ENCODE measurements at places on chromosomes 13 and 19.

DNA sequence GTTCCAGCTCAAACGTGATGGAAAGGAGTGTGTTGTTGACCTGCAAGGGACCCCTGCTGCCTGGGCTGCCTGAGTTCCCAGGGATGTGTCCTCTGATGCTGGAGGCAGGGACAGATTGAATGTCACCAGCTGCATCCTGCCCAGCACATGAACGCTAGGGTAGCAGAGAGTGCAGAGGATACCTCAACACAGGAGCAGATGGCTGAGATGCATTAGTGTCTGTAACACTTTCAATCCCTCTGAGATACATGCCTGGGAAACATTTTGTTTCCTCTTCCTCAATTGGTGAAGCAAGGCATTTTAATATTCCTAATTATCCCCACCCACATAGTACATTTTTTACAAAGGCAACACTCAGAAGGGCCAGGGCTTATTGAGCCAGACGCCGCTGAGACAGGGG lies 106.4 kb upstream of the UBL3 start:
- peak; percentile 71 for DNase-seq

GRCh38 chr13:110431425-110432294 lies 124.6 kb downstream of the COL4A2 start:
- DNase-seq: no peak

DNA sequence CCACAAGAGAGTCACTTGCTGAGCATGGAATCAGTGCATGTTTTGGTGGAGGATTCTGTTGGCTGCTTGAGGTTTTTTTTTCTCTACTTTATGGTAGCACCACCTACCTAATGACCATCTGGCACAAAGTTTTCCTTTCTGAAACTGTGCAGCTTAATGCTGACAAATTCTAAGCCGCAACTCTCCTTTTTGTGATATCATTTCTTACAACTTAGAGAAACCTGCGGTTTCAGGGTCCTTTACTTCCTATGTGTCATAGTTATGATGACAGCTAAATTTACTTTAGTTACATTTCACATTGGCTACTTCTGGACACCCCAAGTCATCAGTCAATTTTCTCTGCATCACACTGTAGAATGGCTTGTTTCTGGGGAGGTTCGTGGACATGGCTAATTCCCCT lies 115.4 kb upstream of the TMTC4 start:
- no peak for DNase-seq

DNA sequence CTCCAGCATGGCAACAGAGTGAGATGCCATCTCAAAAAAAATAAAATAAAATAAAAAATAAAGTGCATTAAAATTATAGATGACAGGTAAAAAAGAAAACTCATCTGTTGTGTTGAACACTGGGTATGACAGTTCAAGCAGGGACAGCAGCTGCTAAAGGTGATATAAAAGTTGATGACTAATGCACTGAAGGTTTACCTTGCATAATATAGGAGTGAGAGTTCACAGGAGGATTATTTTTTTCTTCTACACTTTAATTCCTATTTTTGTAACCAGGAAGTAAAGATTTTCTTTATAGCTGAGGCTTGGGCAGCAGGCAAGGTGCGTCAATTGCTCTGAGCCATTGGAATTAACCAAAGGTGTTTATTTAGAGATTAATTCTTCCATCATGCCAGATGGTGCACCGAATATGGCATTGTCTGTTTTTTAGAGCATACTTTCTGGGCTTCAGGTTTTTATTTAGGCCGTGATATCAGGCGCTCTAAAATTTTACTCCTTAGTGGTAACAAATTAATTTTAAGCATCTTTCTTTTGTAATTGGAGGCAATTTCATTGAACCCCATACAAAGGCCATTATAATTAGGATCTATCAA lies 337.0 kb upstream of the SLC10A2 start:
- DNase-seq: no peak

DNA sequence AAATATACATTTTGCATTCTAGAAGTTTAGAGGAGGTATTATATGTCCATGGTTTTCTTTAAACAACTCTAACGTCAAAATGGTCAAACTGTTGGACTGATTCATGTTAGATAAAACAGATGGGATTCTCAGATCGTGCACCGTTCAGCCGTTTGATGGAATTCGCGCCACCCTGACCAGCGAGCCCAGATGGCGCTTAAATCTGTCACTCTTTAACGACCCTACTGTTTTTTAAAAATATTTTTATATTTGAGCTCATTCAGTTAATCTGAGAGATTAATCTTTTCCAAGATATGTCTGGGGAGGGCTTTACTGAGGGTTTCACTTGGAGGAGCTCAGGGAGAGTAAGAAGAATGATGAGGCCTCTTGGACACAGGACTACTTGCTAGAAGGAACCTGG lies 164.4 kb downstream of the TM9SF2 start:
- DNase-seq: no peak

DNA sequence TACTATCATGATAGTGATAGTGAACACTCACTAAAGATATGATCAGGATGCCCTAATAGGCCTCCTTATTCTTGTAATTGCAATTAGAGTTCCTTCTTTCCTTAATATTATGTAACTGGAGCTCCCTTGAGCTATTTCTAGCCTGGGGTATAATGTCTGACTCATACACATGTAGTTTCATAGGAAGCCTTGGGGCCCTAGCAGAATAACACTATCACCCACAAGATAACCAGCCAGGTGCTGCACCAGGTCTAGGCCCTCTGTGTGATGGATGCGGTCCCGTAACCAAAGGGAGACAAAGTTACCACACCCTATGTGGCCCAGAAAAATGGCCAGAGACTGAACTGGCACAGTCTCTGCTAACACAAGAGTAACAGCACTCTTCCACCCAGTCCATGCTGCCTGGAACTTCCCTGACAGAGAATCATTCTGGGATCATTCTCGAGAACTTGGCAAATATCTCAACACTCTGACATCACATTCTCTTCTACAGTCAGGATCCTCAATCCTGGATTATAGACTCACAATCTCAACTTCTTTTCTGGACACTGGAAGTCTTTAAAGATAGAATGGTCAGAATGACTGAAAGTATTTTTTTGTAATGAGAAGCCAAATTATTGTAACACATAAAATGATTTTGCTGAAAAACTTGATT lies 32.6 kb upstream of the IGFL4 start:
- no peak for DNase-seq

- no peak for DNase-seq
These were observed 999 bp upstream of the TNFAIP8L1 start for GRCh38 chr19:4638317-4638716.

DNA sequence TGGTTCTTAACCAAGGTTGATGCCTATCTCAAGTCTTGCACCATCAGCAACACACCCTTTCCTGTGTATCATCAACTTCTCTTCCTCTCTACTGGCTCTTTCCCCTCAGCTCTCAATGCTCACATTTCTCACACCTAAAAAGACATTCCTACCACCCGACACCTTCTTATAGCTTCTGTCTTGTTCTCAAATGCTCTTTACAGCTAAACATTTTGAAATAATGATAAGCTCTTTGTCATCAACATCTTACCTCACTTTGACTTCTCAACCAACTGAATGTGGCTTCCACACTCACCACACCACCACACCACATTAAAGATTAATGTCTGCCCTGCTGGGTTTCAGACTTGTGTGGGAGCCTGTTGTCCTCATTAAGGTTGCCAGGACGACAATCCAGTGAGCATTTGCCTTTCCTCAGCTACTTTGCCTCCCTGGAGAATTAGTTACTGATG lies 67.8 kb downstream of the RXFP2 start:
- DNase-seq: peak; percentile 23

GRCh38 chr13:74732736-74733385 lies 598.7 kb upstream of the KLF12 start:
- no peak for DNase-seq

GRCh38 chr19:3003046-3003445 lies 25.7 kb downstream of the TLE6 start:
- DNase-seq: peak; percentile 46

- DNase-seq: no peak
These were observed 2.7 kb upstream of the TEX29 start for GRCh38 chr13:111317571-111318345.

GRCh38 chr13:114128624-114129522 lies 3.5 kb downstream of the RASA3 start:
- DNase-seq: no peak

DNA sequence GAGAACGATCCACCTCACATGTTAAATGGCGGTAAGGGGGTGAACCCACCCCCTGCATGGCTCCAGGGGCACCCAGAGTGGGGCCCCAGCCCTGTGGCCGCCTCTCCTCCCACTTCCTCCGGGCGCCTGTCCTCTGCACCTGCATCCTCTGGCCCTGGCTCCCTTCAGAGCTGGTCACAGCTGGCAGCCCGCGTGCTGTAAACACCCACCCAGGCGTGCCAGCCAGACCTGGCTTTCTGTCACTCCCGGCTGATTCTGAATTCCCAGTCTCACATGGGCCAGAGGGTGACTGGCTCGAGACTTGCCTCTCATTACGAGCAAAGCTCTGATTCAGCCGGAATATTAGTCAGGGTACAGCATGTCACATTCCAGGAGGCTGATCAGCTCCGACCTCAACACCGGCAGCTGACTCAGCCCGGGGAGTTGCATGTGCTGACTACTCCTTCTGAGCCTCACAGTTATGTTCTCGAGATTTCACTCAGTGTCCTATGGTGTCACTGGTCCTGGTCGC lies 75.1 kb downstream of the GNG7 start:
- DNase-seq: no peak

GRCh38 chr19:19911150-19911549 lies 10.4 kb downstream of the ZNF93 start:
- DNase-seq: no peak

- no peak for DNase-seq
These were observed 451.8 kb downstream of the SUCLA2 start for GRCh38 chr13:47549219-47549752.

DNA sequence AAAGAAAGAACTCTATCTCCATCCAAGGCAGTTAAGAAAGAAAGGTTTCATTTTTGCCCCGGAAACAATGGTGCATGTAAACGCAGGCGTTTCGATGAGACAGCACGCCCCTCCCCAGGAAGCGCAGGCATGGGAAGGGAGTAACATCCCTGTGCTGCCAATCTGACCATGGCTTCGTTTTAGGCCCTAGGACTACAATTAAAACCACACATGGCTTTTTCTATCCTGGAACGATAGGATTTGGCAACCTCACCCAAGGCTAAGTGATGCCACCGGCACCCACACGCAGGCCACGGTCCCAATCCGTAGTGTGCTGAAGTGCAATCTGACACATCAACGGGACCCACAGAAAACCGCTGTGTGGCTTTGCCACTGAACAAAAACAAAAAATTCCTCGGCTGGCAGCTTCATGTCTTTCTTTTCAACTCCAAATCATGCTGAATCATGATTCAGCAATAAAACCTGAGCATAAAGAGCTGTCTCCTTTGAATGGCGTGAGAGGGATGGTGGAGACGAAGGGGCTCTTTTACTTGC lies 24.2 kb downstream of the RANBP3 start:
- no peak for DNase-seq
